Ecto neural progenitor cell (in vitro differentiated cells): ENCODE measurements at places on chromosomes 2 and 18.

DNA sequence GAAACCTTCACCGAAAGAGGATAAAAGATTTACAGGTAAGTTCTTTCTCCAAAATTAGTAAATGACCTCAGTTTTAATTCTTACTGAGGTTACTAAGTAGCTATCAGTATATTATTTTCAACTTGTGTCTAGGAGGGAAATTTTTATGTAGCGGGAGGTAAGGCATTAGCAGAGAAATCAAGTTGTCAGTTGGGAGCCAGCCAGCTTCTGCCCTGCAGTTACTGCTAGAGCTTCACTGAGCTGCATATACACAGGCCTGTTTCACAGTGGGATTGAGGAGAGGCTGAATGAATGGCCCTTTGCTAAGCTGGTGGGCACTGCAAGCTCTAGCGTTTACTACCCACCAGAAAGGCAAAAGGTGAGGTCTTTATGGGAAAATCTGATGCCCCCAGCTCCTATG, 105.7 kb downstream of the ACAA2 start:
- DNase-seq: no peak

DNA sequence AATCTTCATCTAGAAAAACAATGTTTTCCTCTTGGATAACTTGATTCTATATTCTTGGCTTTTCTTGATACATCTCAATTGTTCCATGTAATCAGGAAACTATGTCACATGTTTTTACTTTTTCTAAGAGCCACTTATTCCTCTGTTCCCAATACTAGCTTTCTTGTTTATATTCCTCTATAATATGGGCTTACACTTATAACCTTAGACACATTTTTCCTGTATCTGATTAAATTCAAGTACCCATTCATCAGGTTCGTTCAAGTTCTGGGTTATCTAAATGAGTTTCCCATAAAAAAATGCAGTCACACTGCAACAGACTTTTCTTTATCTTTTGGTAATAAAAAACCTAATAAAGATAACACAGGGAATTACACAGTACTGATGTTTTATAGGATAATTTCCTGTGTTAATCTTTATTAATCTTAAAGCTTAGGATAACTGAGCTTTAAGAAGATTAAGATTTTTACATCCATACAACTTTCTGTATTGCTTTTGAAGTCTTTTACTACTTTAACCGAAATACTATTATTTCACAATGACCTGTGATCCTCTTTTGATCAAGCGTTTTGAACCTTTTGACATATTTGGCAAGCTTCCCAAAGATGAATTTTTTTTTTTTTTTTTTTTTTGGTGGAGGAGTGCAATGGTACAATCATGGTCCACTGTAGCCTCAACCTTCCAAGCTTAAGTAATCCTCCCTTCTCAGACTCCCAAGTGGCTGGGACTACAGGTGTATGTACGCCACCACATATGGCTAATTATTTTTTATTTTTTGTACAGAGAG, 44.3 kb upstream of the C2orf66 start:
- DNase-seq: no peak

DNA sequence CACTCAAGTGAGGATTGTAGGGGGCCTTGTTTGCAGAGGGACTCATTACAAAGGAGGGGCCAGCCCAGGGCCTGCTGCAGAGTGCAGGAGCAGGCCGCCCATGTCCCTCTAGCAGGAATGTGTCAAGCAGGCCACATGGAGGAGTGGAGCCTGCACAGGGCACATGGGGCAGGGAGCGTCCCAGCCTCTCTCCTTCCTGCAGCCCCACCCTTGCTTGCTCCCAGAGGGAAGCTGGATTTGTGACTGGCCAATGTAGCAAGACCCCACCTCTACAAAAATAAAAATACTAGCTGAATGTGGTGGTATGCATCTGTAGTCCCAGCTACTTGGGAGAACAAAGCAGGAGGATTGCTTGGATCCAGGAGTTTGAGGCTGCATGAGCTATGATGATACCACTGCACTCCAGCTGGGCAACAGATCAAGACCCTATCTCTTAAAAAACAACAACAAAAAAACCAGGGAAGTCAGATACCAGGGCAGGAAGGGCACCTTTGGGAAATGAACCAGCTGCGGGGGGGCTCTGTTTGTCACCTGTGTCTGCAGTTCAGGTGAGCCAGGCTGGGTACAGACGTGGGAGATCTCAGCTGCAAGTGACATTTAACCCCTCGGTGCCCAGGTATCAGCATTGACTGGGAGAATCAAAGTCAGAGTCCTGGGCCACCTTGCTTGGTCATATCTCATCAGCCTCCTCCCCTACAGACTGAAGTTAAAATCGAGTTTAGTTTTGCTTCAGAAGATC, 27.7 kb downstream of the IMPA2 start:
- no peak for DNase-seq

- no peak for DNase-seq
Observed at GRCh38 chr2:30503695-30504052, 56.6 kb downstream of the LCLAT1 start.

DNA sequence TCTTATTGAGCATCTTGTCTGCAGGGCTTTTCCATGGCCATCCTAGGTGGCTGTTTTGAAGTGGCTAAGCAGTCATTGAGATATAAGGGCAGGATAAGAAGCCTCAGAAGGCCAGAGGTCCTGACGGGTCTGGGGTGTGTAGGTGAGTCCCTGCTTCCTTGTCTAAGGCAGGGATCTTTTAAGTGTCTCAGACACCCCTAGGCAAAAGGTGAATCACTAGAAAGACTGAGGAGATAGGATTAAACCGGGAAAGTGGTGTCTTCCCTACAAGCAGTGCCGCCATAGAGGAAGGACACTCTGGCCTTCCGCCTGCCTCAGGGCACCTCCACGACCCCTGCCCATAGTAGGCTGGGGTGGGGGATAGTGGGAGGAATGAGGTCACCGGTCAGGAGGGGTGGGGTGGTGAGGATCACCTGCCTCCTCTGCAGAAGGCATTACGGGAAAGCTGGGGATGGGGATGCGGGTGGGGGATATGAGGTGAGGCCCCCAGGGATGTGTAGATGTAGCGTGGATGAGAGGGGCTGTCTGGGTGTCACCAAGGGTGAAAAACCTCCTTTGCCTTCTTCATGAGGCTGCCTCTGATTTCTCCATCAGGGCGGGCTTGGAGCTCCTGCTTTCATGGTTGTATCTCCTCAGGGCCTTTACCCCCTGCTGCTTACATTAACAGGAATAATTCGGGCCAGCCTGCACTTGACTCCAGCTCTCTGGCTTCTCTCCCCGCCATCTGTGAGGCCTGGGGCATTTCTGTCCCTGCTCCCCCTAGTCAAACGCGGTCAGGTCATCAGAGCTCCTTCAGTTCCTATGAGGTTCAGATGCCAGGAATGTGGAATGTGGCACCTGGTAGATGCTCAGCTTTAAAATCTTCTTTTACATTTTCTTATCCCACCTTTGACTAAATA, 244.0 kb downstream of the DYSF start:
- DNase-seq: no peak

GRCh38 chr2:220353897-220354296, 726.5 kb downstream of the SLC4A3 start:
- no peak for DNase-seq

DNA sequence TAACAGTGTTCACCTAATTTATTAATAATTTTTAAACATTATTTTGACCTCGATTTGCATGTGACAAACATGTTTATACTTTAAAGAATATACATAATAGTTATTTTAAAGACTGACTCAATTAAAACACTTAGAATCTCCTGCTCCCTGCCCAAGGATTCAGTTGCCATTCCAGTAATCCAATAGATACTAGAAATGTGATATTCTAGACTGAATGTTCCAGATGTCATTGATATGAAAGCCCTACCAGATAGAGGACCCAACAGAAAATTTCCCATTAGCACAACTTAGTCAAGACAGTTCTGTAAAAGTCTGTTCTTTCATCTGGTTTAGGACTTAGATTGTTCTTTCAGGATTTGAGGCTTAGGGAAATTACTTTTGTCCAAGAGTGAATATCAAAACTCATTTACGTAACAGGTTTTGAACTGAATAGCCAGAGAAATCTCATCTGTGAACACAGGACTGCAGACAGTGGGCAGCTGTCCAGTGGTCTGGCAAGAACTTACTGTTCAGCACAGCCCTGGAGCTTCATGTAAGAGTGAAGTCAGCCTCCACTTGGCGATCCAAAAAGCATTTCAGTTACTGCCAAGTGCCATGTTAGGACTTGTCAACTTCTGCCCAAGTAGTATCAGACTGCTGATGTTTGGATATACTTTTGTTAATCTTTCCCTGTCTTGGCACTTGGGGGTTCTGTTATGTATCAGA, 77.5 kb downstream of the OSBPL6 start:
- DNase-seq: no peak

DNA sequence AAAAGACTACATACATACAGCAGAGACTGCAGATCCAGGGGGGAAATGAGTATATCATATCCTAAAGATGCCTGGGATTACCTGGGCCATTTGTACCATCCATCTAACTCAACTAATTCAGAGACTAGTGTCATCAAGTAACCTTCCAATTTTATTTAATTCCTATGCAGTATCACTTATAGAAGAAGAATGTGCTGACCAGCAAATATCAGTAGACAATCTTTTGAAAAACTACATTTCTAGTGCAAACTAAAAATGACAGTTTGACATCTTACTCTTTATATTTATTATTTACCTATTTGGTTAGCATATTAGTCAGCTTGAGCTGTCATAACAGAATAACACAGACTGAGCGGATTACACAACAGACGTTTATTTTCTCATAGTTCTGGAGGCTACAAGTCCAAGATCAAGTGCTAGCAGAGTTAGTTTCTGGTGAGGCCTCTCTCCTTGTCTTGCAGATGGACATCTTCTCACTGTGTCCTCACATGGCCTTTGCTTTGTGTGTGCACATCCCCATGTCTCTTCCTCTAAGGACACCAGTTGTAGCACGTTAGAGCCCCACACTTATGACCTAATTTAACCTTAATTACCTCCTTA, 47.0 kb downstream of the NCKAP5 start:
- no peak for DNase-seq

DNA sequence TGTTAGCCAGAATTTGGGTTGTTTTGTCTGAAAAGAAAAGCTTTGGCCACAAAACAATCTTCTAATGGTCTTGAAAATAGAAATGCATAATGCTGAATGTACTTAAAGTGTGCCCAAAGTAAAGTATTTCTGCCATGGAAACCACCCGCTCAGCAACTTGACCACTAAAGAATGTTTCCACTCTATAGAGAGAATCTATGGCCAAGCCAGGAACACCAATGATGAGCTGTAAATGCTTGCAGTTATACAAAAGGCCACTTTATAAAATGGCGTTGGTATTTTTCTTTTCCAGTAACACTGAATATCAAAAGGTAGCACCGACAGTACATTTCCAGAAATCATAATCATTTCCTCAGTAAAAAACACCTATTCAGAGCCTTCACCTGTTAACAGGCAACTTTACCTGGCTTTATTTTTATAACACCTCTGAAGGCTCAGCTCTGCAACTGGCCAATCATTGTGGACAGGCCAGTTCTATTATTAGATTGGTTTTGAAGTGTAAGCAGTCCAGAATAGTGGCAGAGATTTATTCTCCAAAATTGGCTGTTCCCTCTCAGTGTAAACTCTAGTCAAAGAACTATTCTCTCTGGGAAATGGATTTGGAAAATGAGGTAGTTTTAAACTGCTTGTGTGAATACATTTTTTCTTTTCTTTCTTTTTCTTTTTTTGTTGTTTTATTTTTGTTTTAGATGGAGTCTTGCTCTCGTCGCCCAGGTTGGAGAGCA, 36.1 kb downstream of the SLC40A1 start:
- DNase-seq: no peak

DNA sequence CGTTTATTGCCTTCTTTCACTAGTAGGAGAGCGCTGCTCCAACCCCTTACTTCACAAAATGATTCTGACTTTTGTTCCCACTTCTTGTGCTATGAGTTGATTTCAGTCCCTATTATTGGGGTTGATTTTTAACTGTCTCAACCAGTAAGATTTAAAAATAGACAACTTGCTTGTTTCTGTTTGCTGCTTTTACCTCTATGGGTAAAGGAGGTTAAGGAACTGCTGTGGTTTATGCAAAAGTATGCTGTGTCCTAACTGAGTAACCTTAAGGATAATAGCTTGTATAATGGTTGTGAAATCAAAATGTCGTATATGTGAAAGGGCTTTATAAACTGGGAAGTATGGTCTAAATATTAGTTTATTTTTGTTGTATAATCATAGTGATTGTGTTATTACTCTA, 22.6 kb downstream of the ALMS1 start:
- DNase-seq: no peak

GRCh38 chr18:44309185-44309584, 371.5 kb upstream of the SETBP1 start:
- DNase-seq: no peak

DNA sequence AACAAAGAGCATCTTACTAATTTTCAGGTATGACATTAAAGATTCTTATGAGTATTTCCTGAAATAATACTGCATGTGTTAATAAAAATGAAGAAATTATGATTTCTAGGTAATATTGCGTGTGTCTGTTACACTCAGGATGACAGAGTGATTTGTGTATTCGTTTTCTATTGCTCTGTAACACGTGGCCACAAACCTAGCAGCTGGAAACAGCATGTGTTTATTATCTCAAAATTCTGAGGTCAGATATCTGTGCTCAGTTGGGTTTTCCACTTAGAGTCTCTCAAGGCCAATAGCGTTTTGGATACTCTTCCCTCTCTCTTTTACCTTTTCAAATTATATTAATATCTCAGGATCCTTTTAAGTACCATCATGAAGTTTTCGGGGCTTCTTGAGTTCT, 667.9 kb upstream of the CDH7 start:
- no peak for DNase-seq

DNA sequence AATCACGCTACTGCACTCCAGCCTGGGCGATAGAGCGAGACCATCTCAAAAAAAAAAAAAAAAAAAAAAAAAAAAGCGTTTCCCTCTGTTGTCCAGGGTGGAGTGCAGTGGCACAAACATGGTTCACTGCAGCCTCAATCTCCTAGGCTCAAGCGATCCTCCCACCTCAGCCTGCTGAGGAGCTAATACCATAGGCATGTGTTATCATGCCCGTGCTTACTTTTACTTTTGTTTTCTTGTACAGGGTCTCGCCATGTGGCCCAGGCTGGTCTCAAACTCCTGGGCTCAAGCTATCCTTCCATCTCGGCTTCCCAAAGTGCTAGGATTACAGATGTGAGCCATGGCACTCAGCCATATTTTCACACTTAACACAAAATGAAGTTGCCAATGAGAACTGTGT, 37.5 kb downstream of the PSME4 start:
- no peak for DNase-seq

- DNase-seq: no peak
Observed at GRCh38 chr18:50051288-50051687, 143.7 kb downstream of the MYO5B start.

- DNase-seq: no peak
Observed at GRCh38 chr2:229798446-229799155, 84.2 kb upstream of the DNER start.

- DNase-seq: no peak
Observed at GRCh38 chr2:2590841-2591541, 259.9 kb upstream of the MYT1L start.

- DNase-seq: no peak
Observed at GRCh38 chr2:76314271-76315020, 603.7 kb upstream of the GCFC2 start.

- DNase-seq: no peak
Observed at GRCh38 chr2:95044601-95045000, 19.1 kb downstream of the MAL start.

DNA sequence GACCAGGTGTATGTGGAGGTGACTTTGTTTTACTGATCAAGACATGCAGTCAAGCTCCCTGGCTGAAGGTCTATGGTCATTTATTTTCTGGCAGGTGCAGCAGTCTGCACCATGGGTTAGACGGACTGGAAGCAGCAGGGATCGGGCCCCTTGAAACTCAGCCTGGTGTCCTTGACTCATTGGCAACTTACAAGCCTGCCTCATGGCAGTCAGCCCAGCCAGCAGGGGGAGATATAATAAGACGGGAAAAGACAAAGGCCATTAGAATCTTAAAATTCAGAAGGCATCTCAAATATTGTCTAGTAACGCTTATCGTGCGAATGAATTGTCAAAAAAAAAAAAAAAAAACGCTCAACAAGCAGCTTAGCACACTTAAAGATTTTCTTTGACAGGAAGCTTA, 308.2 kb downstream of the EN1 start:
- DNase-seq: peak; percentile 49
